AG20443 (cell line): ENCODE measurements at places on chromosomes 1 and 21.

- DNase-seq: peak; percentile 89
Measured at GRCh38 chr1:207885129-207886032, 25.5 kb downstream of the CD34 start.

GRCh38 chr1:85048296-85049064 is at the start of gene MCOLN3:
Gene MCOLN3, minus strand, starts transcription at chr1:85048500. Its CDS starts 3,140 bp downstream, at chr1:85045360.
- DNase-seq: peak; percentile 52

DNA sequence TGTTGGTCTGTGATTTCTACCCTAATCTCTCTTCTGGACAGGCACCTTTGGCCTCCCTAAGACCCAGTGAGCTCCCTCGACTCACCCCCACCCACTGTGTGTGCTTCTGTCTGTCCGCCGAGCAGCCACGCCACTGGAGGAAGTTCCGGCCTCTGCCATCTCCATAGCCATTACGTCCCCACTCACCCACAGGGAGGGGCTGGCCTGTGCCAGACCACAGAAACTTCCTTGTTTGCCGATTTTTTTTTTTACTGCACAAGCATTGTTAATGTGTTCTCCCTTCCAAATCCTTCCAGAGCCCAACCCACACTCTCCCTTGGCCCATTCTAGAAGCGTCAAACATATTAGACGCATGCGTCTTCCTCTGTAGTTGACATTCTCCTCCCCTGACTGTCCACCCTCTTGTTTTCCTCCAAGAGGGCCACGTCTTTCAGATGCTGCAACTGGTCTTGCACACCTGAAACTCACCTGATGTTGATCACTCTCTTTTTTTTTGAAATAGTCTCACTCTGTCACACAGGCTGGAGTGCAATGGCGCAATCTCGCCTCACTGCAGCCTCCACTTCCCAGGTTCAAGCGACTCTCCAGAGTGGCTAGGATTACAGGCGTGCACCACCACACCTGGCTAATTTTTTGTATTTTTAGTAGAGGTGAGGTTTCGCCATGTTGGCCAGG is 72.3 kb downstream of the EVA1C start:
- DNase-seq: no peak

GRCh38 chr21:39422527-39423241 is 22.9 kb downstream of the LCA5L start:
- no peak for DNase-seq

DNA sequence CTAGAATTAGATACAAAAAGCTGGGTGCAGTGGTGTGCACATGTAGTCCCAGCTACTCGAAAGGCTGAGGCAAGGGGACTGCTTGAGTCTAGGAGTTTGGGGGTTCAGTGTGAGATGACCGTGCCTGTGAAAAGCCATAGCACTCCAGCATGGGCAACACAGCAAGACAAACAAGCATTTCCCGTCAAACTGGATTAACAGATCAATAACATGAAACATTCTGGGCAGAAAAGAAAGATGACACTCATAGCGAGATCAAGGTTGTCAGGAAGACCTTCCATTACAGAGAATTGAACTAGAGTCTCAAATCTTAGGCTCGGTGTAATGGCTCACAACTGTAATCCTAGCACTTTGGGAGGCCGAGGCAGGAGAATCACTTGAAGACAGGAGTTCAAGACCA is 14.0 kb downstream of the TFB2M start:
- DNase-seq: no peak

- no peak for DNase-seq
Measured at GRCh38 chr1:24695202-24695974, 49.9 kb upstream of the CLIC4 start.

- peak; percentile 66 for DNase-seq
Measured at GRCh38 chr1:214445831-214446614, 105.4 kb downstream of the PTPN14 start.
